ENCODE measurements at places on chromosomes 1 and 21.
A peak's percentile ranks its signal among the peaks of the same experiment; 100 is the strongest.

DNA sequence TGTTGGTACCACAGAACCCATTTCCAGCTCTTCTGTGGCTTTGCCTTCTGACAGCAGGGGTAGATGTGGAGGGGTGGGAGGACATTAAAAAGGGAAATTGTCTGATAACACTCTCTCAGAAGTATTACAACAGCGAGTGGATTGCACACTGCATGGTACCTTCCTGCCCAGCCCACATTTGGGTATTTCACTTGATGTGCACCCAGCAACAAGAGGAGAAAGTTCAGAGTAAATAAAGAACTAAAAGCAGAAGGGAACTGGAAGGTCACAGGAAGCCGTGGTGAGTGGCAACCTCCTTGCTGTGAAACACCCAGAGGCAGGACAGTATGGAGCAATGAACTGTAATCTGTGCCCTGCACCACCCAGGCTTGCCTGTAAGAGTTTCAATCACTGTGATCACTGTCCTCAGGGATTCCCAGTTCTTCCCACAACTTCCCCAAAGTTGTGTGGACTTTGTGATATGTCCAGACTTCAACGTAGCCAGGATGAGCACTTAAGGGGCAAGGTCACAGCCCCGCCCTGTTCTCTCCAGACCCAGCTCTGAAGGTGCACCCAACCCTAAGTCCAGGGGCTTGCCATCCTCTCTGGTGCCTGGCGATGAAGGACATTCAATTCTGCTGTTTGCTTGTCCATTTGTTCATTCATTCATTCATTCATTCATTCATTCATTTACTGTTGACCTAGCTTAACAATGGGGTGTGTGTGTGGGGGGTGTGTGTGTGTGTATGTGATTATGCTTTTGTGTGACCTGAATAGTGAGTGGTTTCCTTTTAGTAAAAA, 18.7 kb upstream of the F5 start:
- DNase-seq: no peak

GRCh38 chr1:6180707-6181311, 688 bp upstream of the CHD5 start:
- no peak for DNase-seq

DNA sequence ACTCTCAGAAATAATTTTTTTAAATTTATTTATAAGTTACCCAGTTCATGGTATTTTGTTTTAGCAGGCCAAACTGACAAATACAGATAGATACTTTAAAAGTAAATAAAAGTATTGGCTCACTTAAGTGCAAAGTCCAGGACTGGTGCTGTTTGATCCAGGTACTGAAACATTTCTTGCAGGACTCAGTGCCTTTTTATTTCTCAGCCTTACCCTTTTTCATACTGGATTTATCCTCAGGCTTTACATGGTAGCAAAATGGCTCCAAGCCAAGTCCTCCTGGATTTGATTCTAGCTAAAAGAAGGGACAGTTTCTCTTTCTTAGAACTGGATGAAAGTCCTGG, 83.8 kb downstream of the DIRAS3 start:
- no peak for DNase-seq

- DNase-seq: no peak
These were observed 4.9 kb downstream of the GBP1 start for GRCh38 chr1:89060091-89060490.

DNA sequence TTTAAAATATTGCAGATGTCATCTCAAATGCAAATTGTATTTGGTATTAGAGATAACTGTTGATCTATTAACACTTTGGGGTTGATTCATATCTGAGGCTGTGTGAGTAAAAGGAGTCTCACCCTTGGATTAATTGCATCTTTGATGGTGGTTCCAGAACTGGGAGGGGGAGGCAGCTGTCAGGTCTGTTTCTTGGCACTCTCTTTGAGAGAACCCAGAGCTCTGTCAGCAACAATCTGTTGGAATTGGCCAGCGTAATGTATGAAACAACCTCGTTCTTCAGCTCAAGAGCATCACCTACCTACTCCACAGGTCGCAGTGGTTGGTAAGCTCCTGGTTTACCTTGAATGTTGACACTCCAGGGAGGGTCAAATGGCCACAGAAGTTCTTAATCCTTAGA, 424.1 kb downstream of the CAMTA1 start:
- DNase-seq: no peak

DNA sequence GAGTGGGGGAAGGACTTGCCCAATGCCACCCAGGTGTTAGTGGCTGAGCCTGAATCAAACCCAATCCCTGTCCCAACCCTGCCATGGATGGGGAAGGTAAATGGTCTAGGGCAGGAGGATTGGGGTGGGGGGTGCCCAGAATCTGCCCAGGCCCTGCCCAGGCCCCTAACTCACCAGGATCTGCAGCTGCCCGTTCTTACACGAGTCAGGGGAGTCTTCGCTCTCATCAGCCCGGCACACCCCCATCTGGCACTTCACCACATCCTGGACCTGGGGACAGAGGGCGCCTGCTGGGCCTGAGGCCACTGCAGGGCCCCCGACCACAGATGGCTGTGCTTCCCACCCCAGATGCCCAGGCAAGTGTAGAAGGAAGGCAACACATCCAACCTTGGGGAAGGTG, 28.5 kb upstream of the COL16A1 start:
- DNase-seq: no peak

DNA sequence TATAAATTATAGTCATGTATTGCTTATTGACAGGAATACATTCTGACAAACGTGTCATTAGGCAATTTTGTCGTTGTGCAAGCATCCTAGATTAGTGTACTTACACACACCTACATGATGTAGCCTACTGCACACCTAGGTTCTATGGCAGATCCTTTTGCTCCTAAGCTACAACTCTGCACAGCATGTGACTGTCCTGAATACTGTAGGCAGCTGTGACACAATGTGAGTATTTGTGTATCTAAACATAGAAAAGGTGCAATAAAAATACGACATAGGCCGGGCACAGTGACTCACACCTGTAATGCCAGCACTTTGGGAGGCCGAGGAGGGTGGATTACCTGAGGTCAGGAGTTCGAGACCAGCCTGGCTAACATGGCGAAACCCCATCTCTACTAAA, 36.5 kb downstream of the TNFRSF8 start:
- DNase-seq: no peak

DNA sequence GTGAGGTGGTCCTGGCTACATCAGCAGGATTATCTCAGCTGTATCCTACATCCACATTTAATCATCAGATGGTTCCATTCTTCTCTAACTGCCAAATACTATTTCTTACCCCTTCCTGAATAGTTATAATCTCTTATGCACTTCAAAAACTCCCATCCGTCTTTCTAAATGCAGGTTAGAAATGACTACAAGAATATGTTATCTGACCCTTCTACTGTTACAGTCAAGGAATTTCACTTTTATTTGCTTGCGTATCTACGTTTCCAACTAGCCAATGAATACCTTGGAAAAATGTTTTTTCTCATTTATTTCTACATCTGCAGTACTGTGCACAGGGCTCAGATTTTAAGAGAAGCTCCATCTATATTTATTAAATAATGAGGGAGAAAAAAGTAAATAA, 709.9 kb downstream of the KCNT2 start:
- no peak for DNase-seq

DNA sequence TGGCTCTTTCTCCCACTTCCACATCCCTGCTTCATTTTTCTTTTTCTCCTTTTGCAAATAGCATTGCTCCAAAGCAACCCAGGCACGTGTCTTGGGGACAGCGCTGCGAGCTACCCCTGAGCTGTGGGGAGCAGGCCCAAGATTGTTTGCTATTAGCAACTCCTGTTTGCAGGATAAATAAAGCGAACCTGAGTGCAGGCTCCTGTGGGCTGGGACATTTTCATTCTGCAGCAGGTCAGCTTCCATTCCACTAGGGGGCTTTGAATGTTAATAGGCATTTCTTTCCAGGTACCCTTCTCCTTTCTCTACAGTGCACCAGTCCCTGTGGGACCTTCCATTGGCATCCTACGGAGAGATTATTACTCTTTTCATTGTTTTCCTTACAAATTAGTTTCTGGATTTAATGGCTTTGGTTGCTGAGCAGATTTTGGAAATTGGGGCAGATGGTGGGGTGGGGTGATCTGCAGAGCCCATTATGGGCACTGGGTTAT, 54.0 kb downstream of the OLFML3 start:
- no peak for DNase-seq

GRCh38 chr1:34910425-34910824, 19.0 kb downstream of the DLGAP3 start:
- no peak for DNase-seq

GRCh38 chr21:30482130-30482529, 2.0 kb upstream of the KRTAP19-1 start:
- no peak for DNase-seq

- DNase-seq: no peak
These were observed 19.7 kb downstream of the BRINP2 start for GRCh38 chr1:177190308-177190970.

- peak; percentile 51 for DNase-seq
These were observed 345.8 kb downstream of the KIF26B start for GRCh38 chr1:245500546-245500945.

DNA sequence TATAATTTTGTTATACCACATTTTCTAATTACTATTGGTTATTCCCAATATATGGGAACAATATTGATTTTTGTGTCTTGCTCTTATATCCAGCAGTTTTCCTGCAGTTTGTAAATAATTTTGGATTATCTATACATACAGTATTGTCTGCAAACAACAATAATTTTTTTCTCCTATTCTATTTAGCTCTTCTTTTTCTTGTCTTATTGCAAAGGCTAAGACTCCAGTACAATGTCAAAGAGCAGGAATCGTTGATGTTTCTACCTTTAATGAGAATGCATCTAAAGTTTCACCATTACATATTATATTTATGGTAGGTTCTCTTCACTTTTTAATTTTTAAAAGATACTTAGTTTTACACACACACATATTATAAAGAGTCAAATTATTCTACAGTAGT, 4.1 kb upstream of the AVPR1B start:
- DNase-seq: no peak

GRCh38 chr1:205994346-205994745, 8.8 kb downstream of the RAB7B start:
- DNase-seq: no peak

- DNase-seq: peak; percentile 7
These were observed 9.9 kb upstream of the MTARC1 start for GRCh38 chr1:220776720-220777326.

DNA sequence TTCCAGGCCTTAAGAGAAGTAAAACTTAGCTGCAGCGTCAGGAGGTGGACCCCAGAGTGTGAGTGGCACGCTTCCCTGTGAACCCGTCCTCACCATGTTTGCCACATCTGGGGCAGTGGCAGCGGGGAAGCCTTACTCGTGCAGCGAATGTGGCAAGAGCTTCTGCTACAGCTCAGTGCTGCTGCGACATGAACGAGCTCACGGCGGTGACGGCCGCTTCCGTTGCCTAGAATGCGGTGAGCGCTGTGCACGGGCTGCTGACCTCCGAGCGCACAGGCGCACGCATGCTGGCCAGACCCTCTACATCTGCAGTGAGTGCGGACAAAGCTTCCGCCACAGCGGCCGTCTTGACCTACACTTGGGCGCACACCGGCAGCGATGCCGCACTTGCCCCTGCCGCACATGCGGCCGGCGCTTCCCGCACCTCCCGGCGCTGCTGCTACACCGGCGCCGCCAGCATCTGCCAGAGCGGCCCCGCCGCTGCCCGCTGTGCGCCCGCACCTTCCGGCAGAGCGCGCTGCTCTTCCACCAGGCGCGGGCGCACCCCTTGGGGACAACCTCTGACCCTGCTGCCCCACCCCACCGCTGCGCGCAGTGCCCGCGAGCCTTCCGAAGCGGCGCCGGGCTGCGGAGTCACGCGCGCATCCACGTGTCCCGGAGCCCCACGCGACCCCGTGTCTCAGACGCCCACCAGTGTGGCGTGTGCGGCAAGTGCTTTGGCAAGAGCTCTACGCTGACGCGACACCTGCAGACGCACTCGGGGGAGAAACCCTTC, 9.3 kb downstream of the ZNF672 start:
- DNase-seq: no peak

- DNase-seq: no peak
These were observed 284.9 kb downstream of the GRIK1 start for GRCh38 chr21:29654855-29655254.

GRCh38 chr1:59045636-59046035, 251.3 kb upstream of the FGGY start:
- DNase-seq: no peak

GRCh38 chr1:15185617-15186016, 32.1 kb downstream of the TMEM51 start:
- no peak for DNase-seq

DNA sequence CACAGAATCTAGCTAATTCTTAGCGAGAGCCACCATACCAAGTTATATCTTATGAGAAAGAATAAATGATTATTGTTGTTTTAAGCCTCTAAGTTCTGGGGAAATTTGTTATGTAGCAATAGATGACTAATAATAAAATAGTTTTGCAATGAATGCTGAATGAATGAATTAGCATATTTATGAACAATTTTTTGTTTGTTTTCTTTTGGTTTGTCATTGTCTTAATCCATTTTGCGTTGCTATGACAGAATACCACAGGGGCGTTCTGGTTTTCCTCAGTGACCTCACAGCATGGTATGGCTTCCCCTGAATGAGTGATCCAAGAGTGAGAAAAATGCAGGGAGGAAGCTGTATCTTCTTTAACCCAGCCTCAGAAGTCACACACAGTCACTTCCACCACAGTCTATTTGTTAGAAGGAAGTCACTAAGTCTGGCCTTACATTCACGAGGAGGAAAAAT, 53.8 kb upstream of the HPDL start:
- DNase-seq: peak; percentile 12

DNA sequence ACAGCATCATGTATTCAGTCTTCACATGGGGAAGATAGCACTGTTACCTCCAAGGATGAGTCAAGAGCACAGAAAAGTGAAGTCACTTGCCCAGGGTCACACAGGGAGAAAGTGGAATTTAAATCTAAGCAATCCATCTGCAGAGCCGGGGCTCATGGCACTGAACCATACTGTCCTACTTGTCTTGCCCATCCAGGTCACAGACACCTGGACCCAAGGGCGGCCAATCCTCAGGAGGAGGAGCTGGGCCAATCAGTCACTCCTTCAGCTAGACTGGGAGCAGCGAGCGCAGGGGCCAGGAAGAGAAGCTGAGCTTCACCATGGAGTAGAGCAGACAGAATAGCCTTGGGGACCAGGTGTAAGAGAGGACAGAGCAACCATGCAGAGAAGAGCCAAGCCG, 9.2 kb upstream of the GJB5 start:
- DNase-seq: no peak

GRCh38 chr1:15454256-15454655, 2.3 kb upstream of the CELA2A start:
- peak; percentile 38 for DNase-seq

DNA sequence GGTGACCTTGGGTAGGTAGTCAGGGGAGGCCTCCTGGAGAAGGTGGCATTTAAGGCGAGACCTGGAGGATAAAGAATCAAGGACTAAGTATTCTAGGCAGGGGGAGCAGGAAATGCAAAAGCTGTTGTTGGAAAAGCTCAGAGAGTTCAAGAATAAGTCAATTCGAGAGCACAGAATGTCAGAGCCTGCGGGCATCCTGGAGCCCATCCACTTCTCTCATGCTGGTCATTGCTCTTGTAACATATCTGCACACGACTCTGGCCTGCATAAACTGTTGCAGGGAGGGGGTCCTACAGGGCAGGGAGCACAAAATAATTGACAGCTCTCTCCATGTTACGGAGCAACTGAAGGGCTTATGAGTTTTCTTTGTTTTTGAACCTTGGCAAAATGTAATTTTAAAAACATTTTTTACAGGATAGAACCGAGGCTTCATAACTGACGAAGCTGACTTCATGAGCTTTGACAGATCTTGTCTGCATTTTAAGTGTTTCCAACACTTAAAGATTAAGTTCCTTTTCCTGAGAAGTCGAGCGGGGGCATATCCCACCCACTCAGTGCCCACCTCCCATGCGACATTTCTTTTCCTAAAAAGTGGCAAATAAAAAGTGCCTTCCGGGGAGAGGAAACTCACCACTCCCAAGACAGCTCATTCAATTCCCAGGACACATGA, 4.2 kb downstream of the PLA2G5 start:
- DNase-seq: no peak
